HS-27A (cell line): ENCODE measurements at places on chromosomes 7 and 10.

DNA sequence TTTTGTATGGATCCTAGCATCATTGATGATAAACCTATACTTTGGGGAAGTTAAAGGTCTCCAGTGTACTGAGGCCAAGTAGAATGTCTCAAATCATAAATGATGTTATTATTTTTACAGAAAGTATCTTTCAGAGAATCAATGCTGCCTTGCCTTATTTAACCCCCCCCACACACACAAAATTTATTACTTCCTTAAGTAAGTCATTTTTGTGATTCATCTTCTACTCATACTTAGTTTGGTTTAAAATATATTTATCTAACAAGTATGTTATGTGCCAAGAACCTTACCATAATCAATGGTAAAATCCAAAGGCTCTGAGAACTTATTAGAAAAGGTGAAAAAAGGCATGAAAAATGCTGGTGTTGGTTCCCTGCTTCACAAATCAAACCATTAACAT, 18.8 kb upstream of the CLDN12 start:
- no peak for DNase-seq

- no peak for DNase-seq
Observed at GRCh38 chr7:133361806-133362205, 108.9 kb downstream of the EXOC4 start.

DNA sequence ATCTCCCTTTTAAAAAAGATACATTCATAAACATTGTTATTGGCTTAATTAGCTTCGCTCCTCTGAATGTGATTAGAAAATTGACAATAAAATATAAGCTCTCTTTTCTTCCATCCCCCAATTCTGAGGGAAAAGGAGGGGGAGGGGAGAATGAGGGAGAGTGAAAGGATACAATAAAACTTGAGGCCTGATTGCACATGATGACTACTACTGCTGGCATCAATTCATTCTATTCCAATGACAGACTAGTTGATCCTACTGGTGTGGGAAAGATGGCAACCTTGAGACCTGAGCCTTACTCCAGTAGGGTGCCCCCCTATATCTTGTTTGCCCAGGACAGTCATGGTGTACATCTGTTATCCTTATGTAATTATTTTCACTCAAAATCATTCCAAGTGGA, 4.5 kb upstream of the IQUB start:
- DNase-seq: no peak

- DNase-seq: peak; percentile 51
Observed at GRCh38 chr10:6171881-6172695, 30.6 kb upstream of the PFKFB3 start.

DNA sequence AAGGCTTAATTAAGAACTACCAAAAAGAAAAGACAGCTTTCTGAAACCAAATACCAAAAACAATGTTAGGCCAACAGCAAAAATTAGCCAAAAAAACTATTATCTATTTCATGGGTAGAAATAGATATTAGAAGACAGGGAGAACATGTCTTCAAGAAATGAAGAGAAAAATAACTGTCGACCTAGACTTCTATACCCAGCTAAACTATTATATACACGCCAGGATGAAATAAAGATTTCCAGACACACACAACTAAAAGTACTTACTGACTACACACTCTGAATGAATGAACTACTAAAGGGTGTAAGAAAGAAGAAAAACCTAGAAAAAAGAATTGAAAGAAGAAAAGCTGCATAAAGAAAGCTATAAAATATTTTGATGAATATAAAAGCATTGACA, 11.5 kb upstream of the CDHR3 start:
- no peak for DNase-seq

GRCh38 chr10:86661161-86662025, 6.9 kb upstream of the LDB3 start:
- no peak for DNase-seq

DNA sequence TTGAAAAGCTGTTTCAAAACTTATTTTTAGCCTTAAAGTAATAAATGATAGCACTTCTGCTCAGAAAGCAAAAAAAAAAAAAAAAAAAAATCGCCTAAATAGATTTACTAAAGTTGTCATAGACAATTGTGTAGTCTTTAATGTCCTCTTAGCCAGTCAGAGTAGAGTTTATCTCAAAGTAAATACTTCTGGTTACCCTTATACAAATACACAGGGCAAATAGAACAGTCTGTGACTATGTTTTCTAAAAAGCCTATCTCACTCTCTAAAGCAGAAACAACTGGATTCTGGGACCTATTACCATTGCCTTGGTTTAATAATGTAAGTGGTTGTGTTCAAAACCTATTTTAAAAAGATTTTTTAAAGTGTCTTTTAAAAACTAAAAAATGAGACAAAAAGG, 156.2 kb upstream of the THSD7A start:
- no peak for DNase-seq

- DNase-seq: no peak
Observed at GRCh38 chr7:94355454-94355853, 39.2 kb upstream of the COL1A2 start.

DNA sequence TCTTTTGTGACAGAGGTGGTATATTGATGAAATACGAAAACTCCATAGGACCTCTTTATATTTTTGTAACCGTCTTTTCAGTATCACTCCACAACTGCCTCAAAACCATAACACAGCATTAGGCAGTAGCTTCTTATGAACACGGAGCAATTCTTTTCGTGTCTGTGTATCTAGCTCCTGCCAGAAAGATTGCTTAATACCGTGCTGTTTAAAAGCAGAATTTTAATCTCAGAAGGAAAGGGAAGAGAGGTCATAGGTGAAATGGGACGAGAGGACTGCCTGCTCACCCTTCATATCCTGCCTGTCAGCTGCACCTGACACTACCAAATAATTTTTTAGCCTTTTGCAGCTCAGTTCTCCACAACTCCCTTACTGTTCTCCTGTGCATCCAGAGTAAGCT, 200.7 kb downstream of the DNAH11 start:
- DNase-seq: no peak

GRCh38 chr7:81516898-81517297, 252.9 kb downstream of the HGF start:
- DNase-seq: no peak

DNA sequence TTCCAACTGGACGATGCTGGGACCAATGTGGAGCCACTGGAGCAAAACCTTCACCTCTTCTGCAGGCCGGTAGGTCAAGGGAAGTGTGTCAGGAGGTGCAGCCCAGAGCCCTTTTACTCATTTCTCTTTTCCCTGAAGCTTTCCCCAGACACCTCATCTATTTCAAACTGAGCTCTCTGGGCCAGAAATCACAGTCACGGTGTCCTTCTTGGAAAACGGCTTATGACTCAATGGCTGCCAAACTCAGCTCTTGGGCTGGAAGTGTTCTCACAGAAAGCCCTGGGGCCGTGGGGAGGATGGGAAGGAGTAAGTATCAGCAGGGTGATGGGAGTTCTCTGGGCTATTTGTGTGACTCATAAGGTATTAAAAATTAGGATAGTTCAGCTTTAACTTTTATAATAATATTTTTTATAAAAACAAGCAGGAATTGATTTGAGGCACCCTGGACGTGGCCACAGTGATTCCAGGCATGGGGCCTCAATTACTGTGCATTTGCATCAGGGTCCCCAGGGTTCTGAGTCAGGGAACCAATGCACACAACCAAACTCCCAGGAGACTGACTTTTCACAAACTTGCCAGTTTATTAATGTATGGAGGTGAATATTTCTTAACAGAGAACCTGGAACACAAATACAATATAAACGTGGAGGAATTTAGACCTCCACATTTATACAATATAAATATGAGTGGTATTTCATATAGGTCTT, 187.4 kb upstream of the TMEM72 start:
- DNase-seq: no peak

- DNase-seq: no peak
Observed at GRCh38 chr7:102190776-102191350, 95.8 kb upstream of the SH2B2 start.

DNA sequence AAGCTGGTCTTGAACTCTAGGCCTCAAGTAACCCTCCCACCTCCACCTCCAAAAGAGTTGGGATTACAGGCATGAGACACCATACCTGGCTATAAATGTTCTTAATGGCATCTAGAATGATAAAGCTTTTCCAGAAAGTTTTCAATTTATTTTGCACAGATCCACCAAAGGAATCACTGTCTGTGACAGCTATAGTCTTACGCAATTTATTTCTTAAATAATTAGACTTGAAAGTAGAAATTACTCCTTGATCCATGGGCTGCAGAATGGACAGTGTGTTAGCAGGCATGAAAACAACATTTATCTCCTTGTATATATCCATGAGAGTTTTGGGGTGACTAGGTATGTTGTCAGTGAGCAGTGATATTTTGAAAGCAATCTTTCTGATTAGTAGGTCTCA, 33.8 kb downstream of the GALNT11 start:
- DNase-seq: no peak

DNA sequence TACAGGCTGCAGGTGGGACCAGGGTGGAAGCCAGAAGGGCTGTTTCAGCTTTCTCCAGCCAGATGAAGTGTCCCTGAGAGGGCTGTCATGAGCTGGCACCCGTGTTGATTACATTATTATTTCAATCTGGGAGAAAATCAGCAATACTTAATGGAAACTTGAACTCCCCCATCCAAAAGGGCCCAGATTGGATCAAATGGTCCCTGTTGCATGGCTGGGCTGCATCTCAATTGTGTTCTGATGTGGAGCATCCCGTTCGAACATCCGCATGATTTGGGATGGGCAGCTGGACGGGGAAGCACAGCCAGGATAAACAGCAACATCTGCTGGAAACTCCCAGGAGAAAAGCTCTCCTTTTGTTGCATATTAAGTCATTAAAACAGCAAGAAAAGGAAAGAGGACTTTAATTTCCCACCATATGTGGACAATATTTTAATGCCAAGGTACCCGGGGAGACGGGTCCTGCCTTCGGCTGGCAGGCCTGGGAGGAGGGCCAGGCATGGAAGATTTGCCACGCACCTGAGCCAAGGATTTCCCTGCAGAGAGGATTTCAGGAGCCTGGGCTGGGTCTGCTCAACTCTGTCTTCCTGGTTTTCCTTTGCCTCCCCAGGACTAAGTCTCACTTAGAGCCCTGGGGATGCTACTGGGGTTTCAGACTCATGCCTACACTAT, 52.4 kb downstream of the NPTX2 start:
- DNase-seq: no peak

DNA sequence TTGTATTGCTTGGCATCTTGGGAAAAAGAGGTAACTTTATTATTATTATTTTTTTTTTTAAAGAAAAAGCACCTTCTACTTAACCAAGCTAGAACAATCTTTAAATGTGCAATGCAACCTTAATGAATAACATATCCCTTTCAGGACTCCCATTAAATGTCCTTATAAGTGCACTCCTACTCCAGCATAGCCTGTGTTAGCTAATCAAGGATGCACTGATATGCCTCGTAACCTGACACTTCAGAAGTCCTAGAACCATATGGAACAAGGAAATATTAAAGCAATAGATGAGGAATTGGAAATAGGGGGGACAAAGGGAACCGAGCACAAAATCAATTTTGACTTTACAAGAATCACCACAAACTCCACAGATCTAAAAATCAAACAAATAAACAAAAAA, 522.4 kb downstream of the PARD3 start:
- DNase-seq: no peak

DNA sequence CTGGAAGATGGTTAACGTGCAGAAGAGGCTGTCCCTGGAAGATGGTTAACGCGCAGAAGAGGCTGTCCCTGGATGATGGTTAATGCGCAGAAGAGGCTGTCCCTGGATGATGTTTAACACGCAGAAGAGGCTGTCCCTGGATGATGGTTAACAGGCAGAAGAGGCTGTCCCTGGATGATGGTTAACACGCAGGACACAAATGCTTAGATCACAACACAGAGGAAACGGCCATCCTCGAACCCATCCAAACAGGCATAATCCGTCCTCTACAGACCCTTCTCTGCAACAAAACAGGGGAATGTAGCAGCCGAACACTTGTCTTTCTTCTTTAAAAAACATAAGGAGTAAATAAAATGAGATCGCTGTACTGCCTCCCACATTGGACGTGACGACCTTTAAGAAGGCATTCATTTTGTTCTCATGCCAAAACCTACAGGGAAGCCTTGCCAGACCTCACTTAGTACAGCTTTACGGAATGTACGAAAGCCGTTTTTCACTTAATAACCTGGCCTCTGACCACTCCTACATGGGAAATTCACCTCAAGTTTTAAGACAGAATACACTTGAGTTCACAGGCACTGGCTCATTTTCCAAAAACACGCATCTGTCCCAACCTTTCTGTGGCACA, 245.2 kb downstream of the ZMYND11 start:
- DNase-seq: no peak

GRCh38 chr10:97519342-97519741, 20.6 kb downstream of the UBTD1 start:
- no peak for DNase-seq

DNA sequence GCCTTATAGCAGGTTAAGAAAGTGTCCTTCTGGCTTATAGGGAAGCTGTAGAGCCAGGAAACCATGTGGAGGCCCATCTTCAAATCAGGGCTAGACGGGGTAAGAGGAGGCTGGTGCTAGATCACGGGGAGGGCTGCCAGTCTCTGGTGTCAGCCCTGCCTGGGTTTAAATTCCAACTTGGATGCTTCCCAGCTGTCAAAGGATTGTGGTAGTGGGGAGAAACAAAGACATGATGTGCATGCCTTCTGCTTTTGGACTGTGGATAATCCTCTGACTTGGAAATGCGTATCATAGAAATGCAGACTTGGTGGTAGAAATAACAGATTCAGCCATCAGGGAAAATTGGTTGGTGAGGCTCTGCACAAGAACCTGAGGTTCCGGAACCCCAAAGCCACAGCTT, 325.6 kb downstream of the PHTF2 start:
- DNase-seq: no peak

GRCh38 chr7:7118822-7119221, 63.5 kb upstream of the C1GALT1 start:
- DNase-seq: no peak

DNA sequence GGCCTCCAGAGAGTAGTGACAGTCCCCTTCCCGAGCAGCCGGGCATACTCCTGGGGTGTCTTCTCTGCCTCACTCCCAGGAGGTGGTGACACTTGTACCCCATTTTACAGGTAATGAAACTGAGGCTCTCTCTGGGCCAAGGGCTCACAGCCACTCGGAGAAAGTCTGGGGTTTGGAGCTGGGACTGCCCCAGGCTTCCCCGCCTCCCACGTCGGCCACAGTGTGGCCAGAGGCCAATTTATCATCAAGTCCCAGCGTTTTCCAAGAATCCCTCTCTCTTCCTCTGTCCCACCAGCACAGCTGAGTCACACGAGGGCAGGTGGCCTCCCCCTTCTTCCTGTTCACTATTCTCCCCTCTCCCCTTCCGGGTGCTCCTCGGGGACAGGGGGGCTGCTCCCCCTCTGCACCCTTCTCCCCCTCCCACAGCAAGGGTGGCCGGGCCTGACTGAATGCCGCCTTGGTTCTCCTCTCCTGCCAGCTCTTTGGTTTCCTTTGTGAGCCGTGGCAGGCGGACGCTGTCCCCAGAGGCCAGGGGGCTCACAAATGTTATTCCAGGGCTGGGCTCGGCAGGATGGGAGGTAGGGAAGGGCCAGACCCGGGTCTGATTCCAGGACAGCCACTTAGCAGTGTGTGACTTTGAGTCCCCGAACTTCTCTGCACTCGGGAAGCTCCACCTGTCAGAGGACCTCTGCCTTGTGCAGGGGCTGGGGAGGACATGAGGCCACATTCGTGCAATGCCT, 17.7 kb downstream of the CLIP2 start:
- no peak for DNase-seq
